T-helper 1 cell (primary cell): ENCODE measurements at places on chromosomes 1 and 21.

GRCh38 chr1:202086579-202087350 is 36.0 kb upstream of the GPR37L1 start:
- DNase-seq: no peak

- no peak for DNase-seq
Measured at GRCh38 chr1:6675941-6676340, 25.7 kb downstream of the DNAJC11 start.

GRCh38 chr21:22889445-22889844 is 1891.2 kb downstream of the NCAM2 start:
- DNase-seq: no peak

GRCh38 chr1:25239681-25240541 is 7.3 kb downstream of the RSRP1 start:
- DNase-seq: peak; percentile 78

DNA sequence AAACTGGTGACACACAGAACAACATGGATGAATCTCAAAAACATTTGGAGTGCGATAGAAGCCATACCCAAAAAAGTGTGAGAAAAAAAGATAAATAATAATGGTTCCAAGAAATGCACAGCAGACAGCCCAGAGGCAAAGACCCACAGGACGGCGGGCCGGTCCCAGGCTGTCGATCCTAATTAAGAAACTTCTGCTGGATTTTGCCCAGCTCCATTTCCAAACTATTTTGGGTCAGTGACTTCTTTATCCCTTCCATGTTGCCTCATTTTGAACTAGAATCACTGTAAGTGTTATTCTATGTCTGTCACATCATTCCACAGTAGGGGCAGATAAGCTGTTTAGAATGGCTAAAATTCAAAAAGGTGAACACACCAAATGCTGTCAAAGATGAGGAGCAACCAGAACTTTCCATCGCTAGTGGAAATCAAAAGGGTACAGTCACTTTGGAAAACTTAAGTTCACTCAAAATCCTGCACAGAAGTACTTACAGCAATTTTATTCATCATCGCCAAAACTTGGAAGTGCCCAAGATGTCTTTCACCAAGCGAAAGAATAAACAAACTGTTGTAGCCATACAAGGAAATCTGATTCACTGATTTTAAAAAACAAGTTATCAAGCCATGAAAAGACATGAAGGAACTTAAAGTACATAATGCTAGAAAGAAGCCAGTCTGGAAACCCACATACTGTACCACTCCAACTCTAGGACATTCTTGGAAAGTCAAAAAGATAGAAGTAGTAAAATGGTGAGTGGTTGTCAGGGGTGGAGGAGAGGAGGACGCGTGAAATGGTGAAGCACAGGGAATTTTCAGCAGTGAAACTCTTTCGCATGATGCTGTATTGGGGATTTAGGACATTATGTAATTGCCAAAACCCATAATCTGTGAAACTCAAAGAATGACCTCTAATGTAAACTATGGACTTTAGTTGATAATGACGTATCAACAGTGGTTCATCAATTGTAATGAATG is 7.5 kb downstream of the NBPF1 start:
- no peak for DNase-seq

DNA sequence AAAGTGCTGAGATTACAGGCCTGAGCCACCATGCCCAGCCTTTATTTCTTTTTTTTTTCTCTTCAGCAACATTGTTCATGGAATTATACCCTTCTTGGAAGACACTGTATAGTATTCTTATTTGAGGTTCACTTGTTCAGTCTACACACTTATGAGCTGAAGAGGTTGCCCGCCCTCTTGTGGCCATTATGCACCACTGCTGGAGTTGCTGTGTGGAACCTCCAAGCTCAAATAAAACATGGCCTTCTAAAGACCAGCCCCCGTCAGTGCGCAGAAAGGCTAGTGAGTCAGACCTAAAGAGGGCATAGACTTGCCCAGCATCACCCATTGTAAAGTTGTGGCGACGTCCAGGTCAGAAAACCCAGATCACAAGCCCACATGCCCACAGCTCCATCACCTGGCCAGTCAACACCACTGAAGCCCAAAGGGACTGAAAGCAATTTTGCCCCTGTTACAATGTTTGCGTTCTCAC is 20.4 kb downstream of the LURAP1 start:
- peak; percentile 70 for DNase-seq

DNA sequence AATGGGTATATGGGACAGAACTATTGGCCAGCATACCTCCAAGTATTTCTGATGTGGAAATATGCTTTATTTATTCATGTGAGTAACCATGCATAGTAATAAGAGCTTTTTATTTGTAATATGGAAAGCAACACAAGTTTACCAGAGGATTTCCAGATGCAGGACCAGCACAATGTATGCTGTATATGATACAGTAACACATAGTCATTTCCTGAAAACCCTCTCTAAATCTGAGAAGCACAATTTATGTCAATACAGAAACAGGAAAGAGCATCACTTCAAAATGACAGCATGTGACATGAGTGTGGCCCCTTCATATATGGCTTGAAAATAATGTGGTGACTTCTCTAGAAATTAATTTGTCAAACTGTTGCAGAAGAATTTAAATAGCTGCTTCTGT is 1134.7 kb upstream of the ADGRL2 start:
- DNase-seq: no peak

- DNase-seq: no peak
Measured at GRCh38 chr1:65440322-65440900, 19.9 kb downstream of the LEPR start.

DNA sequence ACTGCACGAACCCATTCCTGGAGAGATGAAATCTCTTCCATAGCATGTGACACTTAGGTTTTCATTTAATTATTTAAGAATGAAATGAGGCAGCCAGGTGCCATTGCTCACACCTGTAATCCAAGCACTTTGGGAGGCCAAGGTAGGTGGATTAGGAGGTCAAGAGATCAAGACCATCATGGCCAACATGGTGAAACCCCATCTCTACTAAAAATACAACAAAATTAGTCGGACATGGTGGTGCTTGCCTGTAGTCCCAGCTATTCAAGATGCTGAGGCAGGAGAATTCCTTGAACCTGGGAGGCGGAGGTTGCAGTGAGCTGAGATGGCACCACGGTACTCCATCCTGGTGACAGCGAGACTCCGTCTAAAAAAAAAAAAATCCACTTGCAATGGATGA is 17.8 kb downstream of the L1TD1 start:
- DNase-seq: no peak

DNA sequence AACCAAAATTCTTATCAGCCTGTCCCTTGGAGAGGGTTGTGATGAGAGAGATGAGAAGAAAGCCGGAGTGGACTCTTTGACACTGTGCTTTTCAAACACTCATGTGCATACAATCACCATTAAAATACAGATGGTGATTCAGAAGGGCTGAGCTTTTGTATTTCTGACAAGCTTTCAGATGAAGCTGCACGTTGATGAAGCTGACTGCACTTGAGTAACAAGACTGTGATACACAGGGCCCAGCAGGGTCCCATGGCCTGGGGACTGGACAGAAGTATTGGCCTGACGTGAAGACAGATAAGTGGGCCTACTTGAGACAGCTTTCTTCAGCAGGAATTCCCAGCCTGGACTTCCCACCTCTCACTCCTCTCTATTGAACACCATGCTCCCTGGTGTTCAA is 258.2 kb downstream of the CHRM3 start:
- no peak for DNase-seq

GRCh38 chr1:232193451-232193783 is 436.5 kb downstream of the SIPA1L2 start:
- DNase-seq: no peak

DNA sequence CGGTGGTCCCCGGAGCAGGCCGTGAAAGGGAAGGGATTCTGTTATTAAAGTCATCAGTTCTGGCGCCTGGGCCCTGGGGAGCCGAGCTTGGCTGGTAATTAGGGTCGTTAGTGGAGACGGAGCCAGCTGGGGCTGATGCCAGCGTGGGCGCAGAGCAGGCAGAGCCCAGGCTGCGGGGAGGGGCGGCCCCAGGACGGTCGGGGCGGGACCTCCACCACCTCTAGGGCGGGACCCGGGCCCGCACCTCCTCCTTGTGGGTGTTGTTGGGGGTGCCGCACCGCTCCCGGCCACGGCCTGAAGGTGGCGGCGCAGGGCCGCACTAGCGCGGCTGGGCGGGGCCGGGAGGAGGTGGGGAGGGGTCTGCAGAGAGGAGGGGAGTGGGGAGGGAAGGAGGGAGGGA is 470.6 kb downstream of the PTPRU start:
- no peak for DNase-seq

GRCh38 chr21:39392981-39393380 is 44.1 kb upstream of the HMGN1 start:
- no peak for DNase-seq

DNA sequence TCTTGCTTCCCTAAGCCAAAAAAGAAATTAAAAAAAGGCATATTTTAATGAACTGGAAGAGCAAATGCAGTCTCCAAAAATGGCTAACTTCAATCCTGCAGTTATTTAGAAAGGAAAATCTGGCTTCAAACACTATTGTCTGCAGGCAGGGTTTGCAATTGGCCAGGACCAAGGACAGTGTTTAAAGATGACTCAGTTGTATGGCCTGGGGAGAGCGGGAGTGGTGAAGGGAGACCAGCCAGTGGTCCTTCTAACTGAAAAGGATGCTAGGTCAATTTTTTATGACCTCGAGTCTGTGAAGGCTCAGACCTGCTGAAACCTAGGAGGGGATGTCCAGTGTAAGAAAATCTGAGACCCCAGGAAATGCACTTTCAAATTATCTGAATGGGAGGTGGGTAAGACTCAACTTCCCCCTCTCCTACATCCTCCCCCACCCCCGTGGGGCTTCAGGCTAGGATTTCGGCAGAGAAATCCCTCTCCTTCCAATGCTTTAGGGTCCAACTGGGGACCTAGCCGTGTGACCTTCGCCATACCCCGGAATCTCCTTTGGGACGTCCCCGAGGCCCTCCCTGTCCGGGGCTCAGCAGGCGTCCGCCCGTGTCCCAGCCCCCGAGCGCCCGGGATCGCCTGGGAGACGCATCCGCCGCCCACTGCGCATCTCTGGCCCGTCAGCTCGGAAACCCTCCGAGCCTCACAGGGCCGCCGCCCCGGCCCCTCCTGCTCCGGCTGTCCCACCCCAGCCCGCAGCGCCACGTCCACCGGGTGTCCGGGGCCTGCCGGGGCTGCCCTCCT is 602 bp upstream of the RIMKLA start:
- DNase-seq: no peak

DNA sequence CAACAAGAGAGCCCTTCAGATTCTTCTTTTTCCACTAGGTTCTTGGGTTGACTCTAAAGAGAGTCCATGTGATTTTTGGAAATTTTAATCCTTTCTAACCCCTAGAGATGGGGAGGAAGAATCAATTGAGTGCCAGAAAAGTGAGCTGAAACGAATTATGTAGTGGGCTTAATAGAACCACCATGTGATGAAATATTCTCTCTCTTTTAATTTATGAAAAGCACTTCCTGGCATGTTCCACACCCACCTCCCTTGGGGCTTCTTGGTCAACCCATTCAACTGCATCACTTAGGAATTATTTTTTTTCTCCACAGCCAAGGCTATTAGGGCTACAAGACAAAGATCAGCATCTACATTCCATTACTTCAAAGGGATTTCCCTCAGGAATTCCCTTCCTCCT is 79.6 kb downstream of the ZC3H11B start:
- DNase-seq: no peak

DNA sequence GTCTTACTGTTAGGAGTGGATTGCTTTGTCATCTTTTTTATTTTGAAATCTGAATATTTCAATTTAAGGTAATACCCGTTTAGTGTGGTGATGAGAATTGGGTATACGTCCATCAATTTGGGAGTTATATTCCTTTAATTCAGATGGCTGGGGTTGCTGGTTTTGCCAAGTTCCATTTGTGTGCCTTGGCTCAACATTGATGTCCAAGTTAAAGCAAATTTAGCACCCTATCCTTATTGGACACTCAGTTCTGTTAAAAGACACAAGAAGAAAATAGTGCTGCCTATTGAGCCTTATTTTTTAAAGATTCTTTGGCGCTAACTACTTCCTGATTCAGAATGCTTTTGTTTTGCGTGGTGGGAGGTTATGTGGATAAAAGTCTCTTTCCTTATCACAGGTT is 40.6 kb downstream of the CAMTA1 start:
- DNase-seq: no peak

DNA sequence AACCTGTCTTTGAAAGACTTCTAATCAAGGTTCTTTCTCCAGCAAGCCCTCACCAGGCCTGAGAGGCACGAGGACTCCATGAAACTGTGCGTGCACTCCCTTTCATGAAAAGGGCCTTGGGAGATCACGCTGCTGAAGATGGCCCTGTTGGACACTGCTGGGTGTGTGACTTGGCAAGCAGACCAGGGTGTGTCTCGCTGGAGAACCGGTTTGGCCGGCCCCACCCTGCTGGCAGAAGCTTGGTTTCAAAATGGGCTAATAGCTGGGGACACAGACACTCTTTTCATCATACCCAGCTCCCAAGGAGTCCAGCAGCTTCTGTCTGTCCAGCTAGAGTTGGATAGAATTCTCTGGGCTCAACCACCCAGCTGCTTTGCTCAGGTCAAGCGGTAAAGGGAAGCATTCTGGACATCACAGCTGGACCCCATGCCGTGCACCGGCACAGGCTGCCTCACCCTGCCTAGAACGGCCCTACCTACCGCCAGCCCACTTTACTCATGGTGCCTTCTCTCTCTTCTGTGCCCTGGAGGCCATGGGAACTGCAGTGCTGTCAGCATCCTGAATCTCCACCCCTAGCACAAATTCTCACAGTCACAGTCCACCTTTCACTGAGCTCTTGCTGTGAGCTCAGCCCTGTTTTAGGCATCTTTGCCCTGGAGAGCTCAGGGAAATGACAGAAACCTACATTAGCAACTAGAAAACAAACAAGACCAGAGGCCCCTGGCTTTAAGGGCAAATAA is 24.6 kb downstream of the PKP1 start:
- no peak for DNase-seq

DNA sequence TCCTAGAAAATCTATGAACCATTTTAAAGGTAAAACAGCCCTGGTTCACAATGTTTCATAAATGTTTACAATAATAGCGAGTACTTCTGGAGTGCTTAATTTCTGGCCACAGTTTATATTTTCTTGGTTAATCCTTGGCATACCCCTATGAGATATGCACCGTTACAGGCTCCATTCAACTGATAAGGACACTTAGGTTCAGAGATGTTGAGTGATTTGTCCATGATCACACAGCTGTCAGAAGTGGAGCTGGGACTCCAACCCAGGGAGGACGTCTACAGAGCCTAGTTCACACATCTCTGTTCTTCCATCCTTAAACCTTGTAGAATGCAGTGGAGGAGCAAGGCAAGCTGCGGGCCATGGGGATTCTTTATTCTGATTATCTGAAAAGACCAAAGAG is 48.4 kb upstream of the RUNX1 start:
- DNase-seq: no peak

GRCh38 chr1:201050515-201051277 is 27.2 kb upstream of the KIF21B start:
- DNase-seq: no peak

GRCh38 chr1:233865902-233866301 is 38.6 kb upstream of the SLC35F3 start:
- DNase-seq: no peak
